ENCODE measurements at places on chromosomes 6 and 20.

DNA sequence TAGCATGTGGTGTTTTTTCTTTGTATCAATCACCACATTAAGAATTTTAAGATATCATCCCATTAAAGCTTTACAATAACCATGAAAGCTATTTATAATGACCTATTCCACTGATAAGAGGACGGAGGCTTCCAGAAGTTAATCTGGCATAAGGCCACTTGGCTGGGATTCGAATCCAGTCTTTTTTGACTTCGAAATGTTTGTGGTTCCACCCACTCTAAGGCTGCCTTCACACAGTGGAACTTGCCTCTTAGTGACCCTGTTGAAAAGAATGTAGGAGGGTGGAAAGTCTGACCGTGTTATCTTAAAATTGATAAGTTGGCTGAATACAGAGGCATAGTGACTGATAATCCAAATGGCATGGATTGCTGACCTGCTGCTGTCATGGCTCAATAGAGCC, 959.7 kb downstream of the KIF16B start:
- DNase-seq: no peak

DNA sequence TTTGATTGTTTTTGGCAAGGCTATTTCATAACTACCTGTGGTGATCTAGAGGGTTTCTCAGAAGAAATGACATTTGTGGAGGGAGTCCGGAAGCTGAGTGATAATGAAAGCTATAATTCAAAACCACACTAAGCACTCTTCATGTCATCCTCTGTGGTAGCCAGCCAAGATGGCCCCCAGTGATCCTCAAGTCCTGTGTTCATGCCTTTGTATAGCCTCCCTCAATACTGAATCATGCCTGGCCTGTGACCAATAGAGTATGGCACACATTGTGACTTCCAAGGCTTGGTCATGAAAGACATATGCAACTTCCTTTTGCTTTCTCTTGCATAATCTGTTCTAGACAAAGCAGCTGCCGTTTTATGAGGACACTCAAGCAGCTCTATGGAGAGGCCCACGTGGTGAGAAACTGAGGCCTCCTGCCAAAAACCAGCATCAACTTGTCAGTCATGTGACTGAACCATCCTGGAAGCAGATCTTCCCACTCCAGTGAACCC, 12.8 kb upstream of the DNAAF9 start:
- peak; percentile 12 for DNase-seq

GRCh38 chr20:61516346-61517208, 264.5 kb downstream of the CDH4 start:
- DNase-seq: no peak

DNA sequence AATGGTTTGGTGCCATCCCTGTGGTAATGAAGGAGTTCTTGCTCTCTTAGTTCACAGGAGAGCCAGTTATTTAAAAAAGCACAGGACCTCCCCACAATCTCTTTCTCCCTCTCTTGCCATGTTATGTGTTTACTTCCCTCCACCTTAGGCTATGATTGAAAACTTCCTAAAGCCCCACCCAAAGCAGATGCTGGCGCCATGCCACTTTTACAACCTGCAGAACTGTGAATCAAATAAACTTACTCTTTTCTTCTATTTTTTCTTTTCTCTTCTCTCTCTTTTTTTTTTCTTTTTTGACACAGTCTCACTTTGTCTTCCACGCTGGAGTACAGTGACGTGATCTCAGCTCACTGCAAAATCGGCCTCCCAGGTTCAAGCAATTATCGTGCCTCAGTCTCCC, 508.4 kb upstream of the EPHA7 start:
- no peak for DNase-seq

- no peak for DNase-seq
Measured at GRCh38 chr6:56517155-56517745, 125.4 kb downstream of the DST start.
